ENCODE measurements at places on chromosomes 6 and 20.

- DNase-seq, result no peak
Observed at GRCh38 chr20:5267092-5267491, 49.7 kb downstream of the PROKR2 start.

DNA sequence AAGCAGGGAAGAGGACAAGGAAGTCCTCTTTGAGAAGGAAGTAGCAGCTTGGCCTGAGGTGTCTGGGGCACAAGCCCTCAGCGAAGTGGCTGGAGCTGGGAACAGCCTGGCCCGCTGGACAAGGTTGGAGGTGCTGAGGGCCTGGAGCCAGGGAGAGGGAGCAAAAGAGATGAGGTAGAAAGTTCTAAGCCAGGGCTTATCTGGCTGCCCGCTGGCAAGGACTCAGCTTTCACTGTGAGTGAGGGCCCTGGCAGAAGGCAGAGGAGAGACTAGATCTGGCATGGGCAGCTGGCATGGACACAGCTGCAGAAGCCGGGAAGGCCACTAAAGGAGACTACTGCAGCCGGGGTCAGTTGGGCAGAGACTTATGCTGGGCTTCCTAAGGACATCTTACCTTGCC is 21.8 kb upstream of the PCMTD2 start:
- no peak for DNase-seq

DNA sequence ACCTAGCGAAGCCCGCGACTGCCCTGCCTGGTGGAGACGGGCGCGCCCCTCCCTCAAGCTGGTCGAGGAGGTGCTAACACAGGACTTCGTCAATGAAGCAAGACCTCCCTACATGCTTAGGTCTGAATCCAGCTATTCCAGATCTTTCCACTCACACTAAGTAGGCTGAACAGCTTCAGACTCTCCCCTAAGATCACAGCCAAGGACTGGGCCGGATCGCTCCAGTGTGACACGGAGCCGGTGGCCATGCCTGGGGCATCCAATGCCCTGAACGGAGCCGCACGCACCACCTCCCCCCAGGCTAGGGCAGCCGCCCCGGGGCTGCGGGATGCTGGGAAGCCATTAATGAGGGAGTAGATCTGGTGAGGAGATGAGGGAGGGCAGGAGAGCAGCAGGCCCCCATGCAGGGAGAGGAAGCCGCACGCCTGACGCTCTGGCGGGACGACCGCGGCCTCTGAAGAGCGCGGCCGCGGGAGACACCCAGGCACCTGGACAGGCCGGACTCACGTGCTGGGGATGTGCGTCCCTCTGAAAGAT is 200.0 kb downstream of the WDR27 start:
- no peak for DNase-seq

DNA sequence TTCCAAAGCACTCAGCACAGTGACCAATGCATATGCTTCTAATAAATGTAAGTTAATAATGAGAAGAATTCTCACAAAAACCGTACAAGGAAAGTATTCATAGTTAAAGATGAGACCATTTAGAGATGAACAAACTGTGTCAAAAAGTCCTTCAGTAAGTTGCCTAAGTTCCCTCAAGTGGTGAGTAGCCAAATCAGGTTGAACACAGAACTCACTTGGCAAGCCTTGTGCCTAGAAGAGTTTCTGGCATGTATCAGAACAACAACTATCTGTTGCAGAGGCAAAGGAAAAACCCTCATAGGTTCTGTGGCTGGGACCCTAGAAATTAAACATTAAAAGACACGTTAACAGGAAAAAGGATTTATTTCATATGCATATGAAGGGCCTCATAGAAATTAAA is 129.6 kb upstream of the DOK5 start:
- no peak for DNase-seq

- no peak for DNase-seq
Observed at GRCh38 chr6:53646606-53647005, 18.9 kb downstream of the KLHL31 start.

Data from coronary artery (tissue), 2 donors.